ENCODE measurements at places on chromosomes 13 and 19.

- DNase-seq: no peak
These were observed 27.8 kb upstream of the IGFL4 start for GRCh38 chr19:46068345-46069258.

DNA sequence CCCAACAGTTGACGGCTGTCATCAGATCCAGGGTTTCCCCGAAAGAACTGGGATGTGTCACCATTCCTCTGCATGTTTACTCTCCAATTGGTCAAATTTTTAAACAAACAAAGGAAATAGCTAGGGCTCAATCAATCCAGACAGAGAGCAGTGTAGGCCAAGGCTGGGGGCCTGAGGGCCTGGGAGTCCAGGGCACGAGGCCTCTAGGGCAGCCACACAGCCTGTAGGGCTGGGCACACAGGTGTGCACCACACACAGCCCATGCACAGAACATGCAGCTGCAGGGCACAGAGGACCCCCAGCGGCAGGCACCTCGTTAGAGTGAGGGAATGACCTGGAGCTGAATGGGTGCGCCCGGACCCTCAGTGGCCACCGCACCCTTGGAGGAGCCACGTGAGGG is 9.5 kb downstream of the MIER2 start:
- no peak for DNase-seq

DNA sequence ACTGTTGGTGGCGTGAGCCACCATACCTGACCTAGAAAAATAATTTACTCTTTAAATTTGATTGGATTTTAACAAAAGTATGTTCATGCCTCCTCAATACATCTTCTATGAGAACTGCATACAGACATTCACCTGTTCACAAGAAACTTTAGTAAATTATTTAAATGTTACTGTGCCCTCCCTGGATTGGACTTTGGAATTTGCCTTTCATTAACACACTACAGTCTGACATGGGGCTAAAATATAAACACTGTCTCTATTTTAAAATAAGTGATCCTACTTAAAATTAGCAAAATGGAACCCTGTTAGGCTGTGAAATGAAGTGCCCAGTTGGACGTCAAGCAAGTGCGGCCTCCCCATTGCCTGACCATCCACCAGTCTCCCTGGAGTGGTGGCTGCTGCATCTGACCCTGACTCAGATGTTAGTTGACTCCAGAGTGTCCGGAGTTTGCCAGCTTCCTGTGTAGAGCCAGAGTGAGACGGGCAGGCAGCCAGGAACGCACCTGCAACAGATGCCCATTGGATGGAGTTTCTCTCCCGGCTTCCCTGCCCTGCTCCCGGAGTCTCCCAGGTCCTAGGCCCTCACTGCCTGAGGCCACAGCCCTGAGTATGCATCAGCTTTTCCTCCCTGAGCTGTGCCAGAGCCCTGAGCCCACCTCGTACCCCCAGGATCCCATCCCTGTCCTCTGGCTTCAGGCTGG is 45.9 kb upstream of the ATP11A start:
- no peak for DNase-seq

GRCh38 chr13:42906257-42906656 is 85.8 kb downstream of the EPSTI1 start:
- DNase-seq: no peak

GRCh38 chr13:110347535-110348308 is 40.6 kb downstream of the COL4A2 start:
- no peak for DNase-seq

- DNase-seq: no peak
These were observed 12.5 kb upstream of the RSPH6A start for GRCh38 chr19:45827459-45828093.

- DNase-seq: no peak
These were observed 21.4 kb upstream of the EHD2 start for GRCh38 chr19:47691782-47692181.

DNA sequence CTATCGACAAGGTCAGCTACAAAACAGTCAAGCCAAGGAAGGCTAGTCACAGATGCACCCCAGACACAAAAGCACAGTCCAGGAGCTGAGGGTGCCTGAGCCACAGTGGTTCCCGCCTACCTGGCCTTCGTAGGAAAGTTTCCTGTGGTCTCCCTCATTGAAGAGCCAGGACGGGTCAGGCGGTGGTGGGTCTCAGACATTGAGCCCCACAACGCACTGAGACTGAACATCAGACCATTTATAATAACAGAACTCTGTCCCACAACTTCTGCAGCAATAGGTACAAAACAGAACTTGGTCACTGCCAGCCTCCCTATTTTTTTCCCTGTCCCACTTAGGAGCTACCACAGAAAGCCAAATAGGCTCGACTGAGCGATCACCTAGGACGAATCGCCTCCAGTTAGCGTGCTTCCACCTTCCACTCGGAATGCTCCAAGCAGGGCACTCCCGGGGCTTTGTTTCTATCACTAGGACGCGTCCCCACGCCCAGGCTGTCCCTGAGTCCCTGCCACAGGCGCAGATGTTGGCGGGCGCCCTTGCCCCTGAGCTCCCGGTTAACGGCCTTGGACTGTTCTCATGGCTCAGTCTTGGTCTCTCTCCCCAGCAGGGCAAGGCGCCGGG is 640 bp upstream of the ZNF544 start:
- no peak for DNase-seq

DNA sequence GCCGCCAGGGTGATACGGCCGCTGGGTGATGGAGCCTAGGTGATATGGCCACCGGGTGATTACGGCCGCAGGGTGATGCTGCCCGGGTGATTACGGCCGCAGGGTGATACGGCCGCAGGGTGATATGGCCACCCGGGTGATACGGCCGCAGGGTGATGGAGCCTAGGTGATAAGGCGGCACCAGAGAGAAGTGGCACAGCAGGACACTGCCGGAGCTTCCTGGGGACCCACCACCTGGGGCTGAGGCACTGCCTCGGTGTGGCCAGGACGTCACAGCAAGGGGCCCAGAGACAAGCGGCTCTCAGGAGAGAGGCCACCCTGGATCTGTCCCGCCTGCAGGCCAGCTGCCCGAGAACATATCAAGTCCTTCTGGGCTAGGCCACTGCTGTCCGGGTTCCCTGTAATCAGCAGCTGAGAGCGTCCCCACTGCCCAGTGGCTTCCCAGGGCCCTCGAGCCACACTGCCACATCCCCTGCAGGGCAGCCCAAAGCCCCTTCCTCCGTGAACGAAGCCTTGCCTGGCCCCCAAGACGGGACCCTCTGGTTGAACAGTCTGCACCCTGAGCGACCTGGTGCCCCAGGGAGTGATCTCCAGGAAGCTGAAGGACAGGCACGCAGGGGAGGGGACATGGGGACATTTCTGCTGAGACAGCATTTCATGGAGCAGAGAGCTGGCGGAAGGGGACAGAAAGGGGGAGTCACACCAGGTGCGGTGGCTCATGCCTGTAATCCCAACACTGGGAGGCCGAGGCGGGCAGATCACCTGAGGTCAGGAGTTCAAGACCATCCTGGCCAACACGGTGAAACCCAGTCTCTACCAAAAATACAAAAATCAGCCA is 22.1 kb downstream of the ZNF787 start:
- DNase-seq: no peak

DNA sequence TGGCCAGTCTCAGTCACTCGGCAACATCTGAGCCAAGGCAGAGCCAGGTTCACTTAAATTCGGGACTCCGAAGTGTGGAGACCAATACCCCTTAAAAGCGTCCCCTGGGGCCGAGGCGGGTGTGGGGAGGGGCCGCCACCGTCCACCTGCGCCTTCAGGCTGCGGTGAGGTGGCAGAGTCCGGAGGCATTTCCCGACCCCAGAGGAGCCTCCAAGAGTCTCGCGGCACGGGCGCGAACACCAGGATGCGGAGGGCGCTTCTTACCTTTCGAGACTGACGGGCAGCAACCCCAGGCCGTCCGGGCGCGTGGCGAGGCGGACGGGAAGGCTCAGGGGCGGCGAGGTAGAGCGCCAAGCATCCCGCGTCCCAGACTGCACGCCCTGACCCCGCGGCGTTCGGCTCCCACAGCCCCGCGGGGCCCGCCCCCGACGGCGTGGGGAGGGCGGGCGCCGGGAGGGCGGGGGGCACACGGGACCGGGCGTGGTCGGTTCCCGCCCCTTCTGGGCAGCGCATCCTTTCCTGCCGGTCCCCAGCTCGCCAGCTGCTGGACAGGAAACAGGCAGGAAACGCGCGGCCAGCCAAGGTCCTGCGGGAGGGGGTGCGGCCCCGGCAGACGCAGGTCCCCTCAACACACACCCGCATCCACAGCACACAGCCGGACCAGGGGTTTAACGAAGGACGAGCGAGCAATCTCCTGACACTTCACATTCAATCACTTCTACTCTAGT is at the start of gene THSD1:
TSS of gene THSD1 (minus strand) at position 406 of the 728 bp plus-strand sequence. CDS start 3,572 bp downstream, outside the sequence.
- DNase-seq: no peak
